IMR-90 (cell line): ENCODE measurements at places on chromosomes 1 and 21.

DNA sequence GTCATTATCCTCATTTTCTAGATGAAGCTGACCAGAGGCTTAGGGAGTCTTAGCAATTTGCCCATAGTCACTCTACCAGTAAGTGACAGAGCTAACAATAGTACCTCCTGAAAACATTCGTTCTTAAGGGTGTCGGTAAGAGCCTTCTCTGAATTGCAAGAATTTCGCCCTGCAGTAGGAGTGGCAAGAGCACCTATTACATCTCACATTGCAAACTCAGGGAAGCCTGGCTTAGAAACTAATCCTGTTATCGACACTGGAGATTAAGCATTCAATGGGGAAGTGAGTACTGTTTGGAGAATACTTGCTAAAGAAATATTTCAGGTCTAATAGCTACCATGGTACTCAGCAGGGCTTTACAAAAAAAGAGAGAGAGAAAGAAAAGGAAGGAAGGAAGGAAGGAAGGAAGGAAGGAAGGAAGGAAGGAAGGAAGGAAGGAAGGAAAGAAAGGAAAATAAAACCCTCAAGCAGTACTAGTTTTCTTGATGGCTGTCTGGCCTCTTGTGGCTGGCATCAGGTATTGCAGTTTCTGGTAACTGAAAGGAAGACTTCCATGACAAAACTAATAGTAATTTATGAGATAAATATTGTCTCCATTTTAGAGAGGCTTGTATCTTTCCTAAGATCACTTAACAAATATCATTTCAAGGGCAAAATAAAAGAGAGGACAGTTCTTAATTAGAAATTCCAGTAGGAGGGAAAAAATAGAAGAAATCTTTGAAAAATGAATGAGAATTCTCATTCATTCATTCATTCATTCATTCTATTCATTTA, 10.4 kb downstream of the C1orf226 start:
- peak; percentile 58 for DNase-seq

DNA sequence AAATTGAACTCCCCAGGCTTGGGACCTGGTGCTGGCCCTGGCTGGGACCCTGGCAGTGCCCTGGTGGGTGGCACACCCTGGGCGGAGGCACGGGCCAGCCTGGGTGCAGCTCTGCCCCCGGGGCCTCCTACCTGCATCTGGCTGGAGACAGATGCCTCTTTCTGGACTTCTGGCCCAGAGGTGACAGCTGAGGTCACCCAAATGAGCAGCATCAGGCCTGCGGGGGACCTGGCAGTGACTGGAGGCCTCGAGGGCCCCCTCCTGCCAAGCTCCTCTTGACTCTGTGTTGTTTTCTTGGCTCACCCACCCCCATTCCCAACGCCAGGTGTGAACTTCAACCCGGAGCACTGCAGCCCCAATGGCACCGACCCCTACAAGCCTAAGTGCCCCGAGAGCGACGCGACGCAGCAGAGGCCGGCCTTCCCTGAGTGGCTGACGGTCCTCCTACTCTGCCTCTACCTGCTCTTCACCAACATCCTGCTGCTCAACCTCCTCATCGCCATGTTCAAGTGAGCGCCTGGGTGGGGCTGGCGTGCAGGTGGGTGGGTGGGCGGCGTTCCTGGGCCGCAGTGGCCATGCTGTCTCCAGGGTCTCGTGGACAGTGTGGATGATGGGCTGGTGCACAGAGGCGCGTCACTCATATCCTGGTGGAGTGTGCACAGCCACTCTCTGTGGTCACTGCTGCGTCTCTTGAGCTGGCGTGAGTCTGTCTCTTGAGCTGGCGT, 41.6 kb upstream of the LRRC3 start:
- DNase-seq = no peak

DNA sequence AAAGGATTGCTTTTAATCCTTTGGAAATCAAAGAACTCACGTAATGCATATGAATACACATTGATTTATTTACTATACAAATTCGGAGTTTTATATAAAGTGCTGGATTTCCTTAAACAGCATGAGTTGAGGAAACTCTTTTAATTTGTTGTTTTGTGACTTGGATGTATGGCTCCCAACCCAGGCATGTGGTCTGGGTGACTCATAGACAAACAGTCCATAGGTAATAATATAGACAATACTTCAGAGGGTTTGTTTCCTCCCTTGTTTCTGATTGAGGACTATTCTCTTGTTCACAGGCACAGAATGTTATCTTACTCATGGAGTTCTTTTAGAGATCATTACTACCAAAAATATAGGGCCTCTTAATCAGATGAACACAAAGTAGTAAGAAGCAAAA, 43.8 kb downstream of the XPR1 start:
- peak; percentile 14 for DNase-seq

DNA sequence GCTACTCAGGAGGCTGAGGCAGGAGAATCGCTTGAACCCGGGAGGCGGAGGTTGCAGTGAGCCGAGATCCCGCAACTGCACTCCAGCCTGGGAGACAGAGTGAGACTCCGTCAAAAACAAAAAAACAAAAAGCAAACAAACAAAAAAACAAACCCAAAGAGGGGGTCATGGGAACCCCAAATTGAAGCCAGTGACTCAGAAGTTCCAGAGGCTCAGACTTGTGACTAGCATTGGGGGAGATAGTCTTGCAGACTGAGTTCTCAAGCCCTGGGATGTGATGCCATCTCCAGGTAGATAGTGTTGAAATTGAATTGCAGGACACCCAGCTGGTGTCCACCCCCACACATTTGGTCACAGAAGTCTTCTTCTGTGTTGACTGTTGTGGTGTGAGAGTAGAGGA, 24.9 kb upstream of the ENO1 start:
- DNase-seq = no peak

DNA sequence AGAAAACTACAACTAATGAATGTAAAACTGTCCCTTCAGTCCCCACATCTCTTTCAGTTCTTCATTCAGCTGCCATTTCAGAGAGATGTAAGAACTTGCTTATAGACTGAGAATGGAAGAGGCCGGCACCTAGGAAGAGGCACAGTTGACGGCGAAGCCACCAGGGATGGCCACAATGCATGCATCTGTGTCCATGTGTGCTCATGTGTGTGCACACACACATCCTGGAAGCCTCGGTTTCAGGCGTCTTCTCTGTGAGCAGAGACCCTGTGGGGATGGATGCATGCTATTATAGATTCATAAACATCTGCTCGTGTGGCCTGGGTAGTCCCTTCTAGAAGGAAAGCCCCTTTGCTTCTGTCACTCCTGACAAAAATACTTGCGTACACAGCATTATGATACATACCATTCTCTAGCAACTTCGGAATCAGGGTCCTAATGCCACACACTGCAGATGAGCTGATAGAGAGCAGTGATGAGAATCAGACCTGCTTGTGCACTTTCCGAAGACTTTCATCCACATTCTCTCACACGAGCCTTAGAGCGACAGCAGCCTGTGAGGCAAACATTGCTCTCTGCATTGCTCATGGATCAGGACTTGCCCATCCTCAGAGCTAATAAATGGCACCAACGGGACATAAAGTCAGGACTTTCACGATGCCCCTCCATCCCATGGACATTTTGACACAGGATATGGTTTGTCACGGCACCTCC, 12.4 kb upstream of the GPR61 start:
- no peak for DNase-seq

DNA sequence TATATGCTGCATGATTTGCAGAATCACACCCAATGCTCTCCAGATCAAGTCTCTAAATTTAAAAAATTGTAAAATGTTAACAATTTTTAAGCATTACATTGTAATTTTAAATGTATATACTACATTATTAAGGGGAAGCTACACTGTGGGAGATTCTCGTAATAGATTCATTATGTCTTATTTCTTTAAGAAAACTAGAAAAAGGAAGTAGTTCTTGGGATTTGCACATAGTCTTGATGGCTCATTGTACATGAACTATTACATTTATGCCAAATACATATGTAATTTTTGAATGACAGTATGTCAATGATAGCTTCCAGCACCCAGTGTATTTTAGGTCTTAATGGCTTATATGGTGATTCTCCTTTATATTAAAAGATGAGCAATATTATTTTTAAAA, 250.3 kb downstream of the PTPRC start:
- DNase-seq = no peak

DNA sequence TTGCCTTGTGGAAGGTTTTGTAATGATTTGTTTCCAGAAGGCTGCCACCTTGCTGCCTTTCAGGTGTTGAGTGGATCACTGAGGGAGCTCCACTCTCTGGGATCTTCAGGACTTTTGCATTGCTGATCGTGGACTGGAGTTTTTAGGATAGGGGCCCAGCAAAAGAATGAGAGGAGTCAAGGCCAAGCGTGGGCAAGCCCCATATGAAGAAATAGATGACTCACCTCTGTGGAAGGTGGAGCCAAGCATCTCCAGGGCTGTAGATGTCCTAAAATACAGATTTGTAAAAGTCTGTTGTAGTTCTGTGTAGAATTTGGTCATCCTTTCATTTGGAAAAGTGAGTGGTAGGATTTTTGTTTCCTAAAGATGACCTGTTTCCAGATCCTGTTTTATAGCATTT, 67.0 kb downstream of the ST3GAL3 start:
- peak; percentile 84 for DNase-seq

GRCh38 chr1:234515821-234516241, 36.9 kb upstream of the TARBP1 start:
- DNase-seq = peak; percentile 61

DNA sequence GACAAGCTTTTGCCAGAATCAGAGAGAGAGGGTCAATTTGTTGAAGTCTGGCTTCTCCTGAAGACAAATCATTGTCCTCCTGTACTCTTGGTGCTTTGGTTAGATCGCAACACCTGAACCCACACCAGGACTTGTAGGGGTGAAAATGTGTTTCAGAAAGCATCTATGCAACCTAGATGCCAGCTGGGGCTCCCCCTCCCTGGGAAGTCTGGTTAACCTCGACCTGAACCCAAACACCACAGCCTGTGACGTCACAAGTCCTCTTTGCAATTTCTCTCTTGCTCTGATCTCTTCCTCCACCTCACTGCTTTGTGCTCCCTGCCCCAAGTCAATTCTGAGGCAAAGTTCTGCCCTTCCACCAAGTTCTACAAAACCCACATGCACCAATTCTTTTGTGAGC, 42.8 kb upstream of the USP24 start:
- peak; percentile 35 for DNase-seq

- DNase-seq = peak; percentile 33
Observed at GRCh38 chr1:162310337-162310736, 66.3 kb downstream of the SPATA46 start.

- no peak for DNase-seq
Observed at GRCh38 chr1:153417136-153417888, 992 bp downstream of the S100A7A start.

DNA sequence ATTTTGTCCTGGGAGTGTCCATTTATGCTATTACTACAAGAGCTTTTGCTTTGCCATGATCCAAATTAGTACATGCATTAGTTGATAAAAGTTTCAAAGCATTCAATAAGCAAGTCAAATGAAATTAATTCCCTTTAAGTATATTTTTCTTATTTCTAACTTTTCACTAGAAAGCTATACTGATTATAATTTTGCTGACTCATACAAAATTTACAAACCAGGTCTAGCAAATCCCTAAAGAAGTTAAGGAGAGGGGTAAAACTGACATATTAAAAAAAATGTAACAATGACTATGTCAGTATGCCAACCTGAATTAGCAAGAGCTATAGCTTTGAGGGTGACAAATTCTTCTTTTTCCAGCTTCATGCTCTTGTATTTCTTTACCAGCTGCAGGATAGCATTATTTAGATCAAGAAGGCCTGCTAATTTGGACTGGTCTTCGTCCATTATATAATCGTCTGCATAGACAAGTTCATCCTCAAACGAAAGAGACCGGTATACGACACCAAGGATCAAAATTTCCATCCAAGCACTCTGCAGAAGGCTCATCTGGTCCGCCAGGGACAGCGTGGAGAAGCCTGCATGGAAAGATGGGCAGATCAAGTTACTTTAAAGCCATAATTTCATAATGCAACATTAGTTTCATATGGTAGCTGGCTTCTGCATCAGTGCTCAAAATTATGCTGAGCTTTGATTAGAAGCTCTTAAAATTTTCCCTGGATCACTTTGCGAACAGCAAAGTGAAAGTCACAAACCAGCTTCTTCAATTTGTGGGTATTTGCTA, 95.8 kb upstream of the USH2A start:
- no peak for DNase-seq

GRCh38 chr1:3315399-3316339, 138.8 kb upstream of the ARHGEF16 start:
- DNase-seq = no peak

DNA sequence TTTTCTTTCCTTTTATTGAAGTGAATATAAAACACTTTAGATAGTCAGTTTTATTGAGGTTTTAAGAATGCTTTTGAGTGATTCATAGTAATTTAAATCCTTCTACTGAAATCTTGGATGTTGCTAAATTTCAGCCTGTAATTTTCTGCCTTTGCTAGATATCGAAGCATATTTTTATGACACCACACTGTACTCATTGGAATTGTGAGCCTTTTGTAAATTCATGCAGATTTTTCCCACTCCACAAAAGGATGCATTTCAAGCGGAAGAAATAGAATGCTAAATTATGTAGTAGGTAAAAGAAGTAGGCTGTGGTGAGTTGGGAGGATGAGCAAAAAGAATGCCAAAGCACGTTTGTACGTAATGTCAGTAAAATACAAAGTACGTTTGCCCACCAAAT, 13.8 kb downstream of the SNX7 start:
- no peak for DNase-seq

GRCh38 chr1:32627596-32628162, 22.7 kb downstream of the ZBTB8OS start:
- DNase-seq = no peak

- DNase-seq = peak; percentile 36
Observed at GRCh38 chr1:54499360-54500106, 48.5 kb upstream of the ACOT11 start.

DNA sequence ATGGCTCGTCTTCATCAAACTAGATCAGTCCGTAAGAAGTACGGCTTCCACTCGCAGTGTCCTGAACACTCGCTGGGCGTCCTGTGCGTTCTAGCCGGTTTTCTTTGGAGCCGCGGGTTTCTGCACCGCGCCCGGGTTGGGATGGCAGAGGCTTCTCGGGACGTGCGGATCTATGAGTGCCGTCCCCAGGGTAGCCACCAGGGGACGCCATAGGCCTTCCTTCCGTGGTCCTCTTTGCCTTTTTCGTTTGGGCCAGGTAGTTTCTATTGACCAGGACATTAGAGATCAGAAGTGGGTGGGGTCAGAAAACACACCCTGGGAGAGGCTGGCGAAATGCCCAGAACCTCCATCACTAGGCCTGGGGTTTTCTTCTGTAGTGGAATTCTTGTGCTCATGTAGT, 273.8 kb downstream of the FAM72C start:
- no peak for DNase-seq

- DNase-seq = no peak
Observed at GRCh38 chr1:63804829-63805484, 31.1 kb downstream of the ROR1 start.

- DNase-seq = no peak
Observed at GRCh38 chr1:228723287-228723686, 12.0 kb upstream of the RHOU start.
